ENCODE measurements at places on chromosomes 16 and 17.

DNA sequence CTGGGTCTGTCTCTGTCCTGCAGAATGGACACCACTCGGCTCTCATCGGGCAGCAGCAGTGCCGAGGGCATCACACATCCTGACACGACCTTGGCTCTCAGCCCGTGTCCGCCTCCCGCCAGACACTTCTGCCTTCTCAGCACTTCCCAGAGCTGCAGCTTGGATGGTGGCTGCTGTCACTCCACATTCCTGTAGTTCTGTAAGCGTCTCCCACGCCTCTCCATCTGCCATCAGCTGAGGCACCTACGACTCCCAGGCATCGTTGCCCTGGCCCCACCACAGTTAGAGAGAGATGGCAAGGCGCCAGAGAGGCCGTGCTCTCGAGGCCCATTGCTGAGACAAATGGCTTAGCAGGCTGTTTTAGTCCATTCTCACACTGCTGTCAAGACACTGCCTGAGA is 195.9 kb upstream of the CHMP6 start:
- no peak for DNase-seq

DNA sequence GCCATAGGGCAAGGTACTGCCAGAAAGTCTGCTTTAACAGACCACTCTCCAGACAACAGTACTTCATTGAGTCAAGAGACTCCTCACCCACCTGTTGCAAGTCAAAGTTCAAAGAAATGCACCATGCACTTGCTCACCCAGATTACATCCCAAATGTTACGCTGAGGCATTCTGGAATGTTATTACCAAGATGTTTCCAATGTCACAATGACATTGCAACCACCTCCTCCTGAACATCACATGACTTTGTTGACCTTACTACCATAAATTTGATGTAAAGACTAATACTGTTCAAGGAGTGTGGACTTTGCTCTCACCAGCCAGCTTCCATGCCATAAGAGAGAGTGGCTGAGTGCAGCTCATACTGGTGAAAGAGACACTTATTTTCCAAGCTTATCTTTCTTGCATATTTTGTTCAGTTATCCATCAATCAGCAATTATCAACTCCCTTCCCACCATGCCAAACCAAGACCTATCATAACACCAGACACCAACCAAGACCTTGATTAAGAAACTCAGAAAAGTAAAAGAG is 58.5 kb upstream of the BCAR1 start:
- no peak for DNase-seq

- no peak for DNase-seq
These were observed 32.2 kb upstream of the RCVRN start for GRCh38 chr17:9937241-9937761.

DNA sequence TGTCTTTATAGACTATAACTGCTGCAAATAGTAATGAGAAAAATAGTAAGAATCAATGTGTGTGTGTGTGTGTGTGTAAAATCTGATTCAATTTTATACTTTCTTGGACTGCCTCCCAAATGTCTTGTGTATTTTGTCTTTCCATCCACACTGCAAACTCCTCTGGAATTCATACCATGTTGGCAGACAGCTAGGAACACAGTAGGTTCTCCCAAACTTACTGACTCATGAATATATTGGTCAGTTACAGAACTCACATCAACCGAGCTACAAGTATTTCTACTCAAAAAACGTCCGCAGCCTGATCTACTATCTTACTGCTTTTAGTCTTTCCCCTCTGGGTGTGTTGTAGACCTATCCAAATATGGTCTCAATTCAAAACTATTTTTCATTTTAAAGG is 542.7 kb upstream of the PSMD7 start:
- DNase-seq: no peak

DNA sequence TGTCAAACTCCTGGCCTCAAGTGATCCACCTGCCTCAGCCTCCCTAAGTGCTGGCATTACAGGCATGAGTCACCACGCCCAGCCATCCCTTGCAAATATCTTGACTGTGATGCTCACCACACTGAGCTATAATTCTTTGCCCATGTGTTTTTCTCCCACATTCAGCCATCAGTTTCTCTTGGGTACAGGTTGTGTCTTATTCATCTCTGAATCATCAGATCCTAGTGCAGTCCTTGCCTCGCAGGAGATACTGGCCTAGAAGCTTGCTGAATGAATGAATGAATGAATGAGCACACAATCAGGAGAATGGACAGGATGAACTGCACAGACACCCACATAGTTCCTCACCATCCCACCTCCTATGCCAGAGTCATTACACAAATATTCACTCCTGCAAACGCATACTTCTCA is 24.4 kb upstream of the ETV4 start:
- no peak for DNase-seq

DNA sequence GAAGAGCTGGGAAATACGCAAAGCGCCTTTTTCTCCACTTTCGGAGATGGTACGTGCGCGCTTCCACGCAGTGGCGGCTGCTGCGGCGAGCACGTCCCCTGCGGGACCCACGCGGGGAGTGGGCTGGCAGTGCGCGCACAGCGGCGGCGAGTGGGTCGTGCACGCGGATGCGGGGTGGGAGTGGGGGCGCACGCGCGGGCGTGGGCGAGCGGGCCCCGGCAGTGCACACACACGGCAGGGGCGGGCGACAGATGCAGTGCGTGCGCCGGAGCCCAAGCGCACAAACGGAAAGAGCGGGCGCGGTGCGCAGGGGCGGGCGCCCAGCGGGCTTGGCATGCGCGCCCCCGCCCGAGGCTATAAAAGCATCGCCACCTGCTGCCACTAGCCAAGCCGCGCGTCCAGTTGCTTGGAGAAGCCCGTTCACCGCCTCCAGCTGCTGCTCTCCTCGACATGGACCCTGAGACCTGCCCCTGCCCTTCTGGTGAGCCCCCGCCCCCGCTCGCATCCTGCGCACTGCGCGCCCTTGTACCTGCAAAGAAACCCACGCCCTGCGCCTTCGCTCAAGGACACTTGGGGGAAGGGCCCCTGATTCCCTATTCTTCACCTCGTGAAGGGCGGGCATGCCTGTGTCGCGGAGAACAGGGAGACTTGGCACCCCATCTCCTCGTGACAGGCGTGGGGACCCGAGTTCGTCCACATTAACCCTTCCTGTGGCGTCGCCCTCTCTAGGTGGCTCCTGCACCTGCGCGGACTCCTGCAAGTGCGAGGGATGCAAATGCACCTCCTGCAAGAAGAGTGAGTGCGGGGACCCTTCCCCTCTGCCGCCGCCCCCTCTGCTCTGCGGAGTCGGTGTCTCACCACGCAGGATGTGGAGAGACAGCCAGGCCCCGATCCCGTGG is at the start of gene MT3:
TSS of gene MT3 (plus strand) at position 388 of the 899 bp plus-strand sequence. CDS start at position 451, 63 bp downstream.
- peak; percentile 54 for DNase-seq

GRCh38 chr17:70896843-70897242 is 727.5 kb downstream of the KCNJ2 start:
- no peak for DNase-seq

DNA sequence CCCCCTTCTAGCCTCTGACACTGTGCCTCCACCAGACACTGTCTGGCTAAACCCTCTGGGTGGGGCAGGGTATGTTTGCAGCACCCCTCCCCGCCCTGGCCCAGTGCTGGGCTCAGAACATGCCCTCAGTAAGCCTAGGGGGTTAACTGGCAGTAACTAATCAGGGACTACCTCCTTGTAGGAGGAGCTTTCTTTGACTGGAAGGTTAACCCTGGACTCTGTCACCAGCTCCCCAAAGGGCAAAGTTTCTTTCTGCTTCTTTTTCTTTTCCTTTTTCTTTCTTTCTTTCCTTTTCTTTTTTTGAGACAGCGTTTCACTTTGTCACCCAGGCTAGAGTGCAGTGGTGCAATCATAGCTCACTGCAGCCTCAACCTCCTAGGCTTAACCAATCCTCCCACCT is 76.8 kb downstream of the PLXDC1 start:
- no peak for DNase-seq

DNA sequence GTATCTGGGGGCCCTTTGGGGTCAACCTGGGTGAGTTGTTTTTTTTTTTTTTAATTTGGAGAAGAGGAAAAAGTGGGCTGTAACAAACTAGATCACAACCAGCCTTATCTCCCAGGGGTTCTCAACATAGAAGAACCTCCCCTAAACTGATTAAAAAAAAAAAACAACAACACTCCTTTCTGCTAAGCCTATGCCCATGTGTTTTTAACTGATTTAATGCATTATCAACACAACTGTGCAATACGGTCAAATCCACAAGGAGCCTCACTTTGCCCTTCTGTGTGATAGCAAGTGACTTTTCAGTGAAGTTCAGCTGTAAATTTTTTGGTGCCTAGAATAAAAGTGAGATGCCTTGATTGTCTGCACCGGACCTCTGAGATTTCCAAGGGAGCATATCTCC is 646 bp downstream of the MYH11 start:
- no peak for DNase-seq

DNA sequence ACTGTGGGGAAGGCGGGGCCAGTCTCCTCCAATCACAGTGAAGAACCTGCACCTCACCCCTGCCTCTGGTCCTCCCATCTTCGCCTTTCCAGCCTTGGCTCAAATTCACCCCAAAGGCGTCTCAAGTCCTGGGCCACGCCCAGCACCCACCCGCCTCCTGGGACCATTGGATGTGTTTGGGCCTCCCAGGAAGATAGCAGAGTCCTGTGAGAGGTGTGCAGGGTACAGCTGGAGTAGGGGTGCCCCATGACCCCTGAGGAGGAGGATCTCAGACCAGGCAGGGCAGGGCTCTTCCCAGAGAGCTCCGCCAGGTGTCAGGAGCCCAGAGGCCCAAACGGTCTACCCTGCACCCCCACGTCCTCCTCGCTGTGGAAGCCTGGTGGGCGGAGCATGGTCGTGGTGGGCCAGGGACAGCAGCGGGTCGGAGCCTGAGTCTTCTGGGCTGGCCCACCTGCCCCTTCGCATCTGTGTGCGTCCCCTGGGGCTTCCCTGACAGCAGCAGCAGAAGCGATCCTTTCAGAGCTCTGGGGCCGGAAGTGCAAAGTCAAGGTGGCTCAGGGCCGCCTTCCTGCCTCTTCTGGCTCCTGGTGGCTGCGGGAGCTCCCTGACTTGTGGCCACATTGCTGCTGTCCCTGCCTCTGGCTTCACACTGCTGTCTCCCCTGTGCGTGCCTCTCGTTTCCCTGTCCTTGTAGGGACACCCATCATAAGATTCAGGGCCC is 34.9 kb upstream of the ZNF469 start:
- no peak for DNase-seq

- no peak for DNase-seq
These were observed 208.6 kb downstream of the FOXL1 start for GRCh38 chr16:86786994-86787393.

- no peak for DNase-seq
These were observed 2.3 kb upstream of the MAZ start for GRCh38 chr16:29804020-29804419.

GRCh38 chr17:81867170-81867990 is 3.8 kb downstream of the ARHGDIA start:
- DNase-seq: peak; percentile 30

DNA sequence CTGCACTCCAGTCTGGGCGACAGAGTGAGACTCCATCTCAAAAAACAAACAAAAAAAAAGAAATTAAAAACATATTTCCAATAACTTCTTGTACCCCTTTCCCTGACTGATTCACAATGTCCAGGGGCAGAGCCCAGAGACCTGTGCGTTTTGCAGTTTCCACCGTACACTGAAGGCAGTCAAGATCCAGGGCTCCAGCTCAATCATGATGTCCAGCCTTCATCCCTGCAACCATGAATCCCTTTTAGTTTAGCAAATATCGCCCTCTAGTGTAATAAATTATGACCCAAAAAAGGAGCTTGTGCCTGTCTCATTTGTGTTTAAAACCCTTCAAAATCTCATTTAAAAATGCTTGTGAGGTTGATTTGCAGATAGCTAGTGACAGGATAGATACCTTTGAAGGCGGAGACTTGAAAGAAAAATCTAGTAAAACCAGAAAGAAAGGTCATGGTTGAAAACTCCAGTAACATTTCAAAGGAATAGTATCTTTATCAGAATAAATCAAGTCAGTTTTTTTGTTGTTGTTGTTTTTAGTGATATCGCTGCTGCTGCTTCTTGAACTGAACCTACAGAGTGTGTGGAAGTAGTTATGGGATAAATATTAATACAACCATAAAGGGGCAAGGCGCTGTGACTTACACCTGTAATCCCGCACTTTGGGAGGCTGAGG is 3.7 kb upstream of the ERN1 start:
- DNase-seq: peak; percentile 73

DNA sequence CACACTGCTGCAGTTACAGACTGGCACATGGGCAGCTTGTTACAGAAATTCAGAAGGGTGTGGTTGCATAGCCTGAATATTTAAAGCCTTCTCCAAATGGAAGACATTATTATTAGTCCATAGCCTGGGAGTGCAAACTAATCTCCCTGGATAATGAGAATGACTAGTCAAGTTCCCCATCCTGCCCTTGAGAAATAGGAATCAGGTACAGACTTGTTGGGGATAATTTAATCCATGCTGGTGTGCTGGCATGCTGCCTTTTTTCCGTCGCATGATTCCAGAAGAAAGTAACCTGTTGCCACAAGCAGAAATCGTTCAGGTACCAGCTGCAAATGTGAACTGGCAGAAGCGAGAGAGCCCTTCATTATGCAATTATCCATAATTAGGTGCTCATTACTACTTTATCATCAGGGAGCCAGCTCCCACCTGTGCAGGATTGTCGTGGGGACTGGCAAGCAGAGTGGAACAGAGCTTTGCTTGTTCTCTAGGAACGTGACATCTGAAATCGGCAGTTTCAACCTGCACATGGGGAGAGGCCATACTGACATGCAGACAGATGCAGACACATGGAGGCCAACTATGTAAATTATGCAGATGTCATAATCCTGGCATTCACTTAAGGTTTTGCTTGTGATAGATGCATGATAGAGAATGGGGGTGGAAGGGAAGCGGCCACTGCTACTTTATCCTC is 419.4 kb downstream of the PMP22 start:
- DNase-seq: no peak

GRCh38 chr17:79678736-79679255 is 51.9 kb upstream of the ENPP7 start:
- no peak for DNase-seq

DNA sequence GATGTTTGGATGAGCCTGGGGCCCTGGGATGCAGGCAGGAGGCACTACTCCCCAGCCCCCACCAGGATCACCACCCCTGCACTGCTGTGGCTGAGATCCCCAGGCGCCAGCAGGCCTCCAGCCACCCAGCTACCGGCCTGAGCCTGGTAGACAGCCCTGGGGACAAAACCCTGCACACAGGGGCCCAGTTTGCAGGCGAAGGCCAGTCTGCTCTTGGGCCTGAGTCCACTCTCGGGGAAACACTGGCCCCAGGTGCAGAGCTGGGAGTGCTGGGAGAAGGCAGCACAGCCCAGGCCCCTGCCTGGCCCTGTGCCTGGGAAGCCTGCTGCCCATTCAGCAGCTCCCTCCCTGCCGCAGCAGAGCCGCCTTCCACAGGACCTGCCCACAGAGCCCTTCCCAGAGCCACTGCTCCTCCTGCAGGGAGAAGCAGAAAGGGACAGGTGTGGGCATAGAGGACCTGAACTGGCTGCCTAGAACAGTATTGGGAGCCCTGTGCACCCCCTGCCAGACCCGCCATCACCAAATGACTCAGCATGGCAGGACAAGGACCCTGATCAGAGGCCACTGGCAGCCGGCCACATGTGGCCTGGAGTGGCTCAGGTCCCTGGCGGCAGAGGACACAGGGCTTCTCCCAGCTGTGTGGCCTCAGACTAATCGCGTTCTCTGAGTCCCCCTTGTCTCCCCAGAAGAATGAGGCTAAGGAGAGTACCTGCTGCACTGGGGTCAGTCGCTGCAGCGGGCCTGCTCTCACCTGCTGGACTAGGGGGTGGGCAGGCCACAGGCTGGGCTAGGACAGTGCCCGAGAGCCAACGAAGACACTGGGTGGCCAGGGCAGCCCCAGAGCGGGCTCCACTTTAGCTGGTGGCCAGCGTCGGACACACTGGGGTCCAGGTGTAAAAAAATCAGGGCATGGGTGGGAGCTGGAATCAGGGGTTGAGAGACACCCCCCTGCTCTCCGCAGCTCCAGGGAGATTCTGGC is 10.7 kb downstream of the MSRB1 start:
- DNase-seq: no peak

- DNase-seq: no peak
These were observed 364.9 kb upstream of the PMFBP1 start for GRCh38 chr16:72536723-72537435.
